ENCODE measurements at places on chromosomes 7 and 10.

GRCh38 chr10:78520737-78521430 lies 487.2 kb downstream of the RPS24 start:
- DNase-seq: peak; percentile 26

GRCh38 chr10:126568809-126569385 lies 101.6 kb downstream of the C10orf90 start:
- DNase-seq: no peak

- no peak for DNase-seq
Measured at GRCh38 chr10:126754966-126755365, 84.5 kb upstream of the C10orf90 start.

GRCh38 chr7:85521108-85521694 lies 334.3 kb upstream of the SEMA3D start:
- DNase-seq: no peak

GRCh38 chr7:52639126-52639525 lies 396.3 kb upstream of the POM121L12 start:
- no peak for DNase-seq

- no peak for DNase-seq
Measured at GRCh38 chr7:27723085-27723484, 16.9 kb upstream of the TAX1BP1 start.

DNA sequence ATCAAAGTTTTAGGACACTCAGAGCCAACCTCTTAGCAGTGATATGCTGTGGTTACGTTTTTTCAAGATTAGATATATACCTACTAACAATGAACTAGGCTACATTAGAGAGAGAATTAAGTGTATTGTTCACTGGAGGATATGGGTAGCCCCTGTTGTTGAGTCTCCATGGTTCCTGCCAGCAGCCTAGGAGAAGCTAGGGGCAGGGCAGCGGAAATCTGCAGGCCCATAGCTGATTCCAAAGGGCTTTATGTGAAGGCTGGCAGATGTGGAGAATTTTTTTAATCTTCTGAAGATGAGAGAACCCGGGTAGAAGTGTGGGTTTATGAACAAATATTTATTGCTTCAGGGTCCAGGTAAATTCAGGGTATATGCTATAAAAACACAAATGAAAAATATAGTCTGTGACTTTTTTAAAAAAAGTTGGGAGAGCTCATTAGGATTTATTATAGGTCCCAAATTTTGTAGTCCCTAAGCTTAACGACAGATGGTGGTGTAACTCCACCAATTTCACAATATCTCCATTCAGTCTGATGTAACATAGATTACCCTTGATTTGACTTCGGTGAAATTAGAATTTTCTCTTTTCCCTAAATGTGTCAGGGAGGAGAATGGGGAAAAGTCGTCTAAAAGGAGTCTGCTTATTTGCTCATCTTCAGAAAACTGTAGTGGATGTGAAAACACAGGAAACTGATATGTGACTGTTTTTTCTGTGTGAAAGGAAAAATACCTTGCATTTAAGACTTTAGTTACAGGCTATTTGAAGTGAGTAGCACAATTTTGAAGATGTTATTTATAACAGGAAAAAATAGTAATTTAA lies 163.0 kb upstream of the PPP1R3A start:
- DNase-seq: no peak

- no peak for DNase-seq
Measured at GRCh38 chr10:128877936-128878335, 589.1 kb upstream of the MGMT start.

DNA sequence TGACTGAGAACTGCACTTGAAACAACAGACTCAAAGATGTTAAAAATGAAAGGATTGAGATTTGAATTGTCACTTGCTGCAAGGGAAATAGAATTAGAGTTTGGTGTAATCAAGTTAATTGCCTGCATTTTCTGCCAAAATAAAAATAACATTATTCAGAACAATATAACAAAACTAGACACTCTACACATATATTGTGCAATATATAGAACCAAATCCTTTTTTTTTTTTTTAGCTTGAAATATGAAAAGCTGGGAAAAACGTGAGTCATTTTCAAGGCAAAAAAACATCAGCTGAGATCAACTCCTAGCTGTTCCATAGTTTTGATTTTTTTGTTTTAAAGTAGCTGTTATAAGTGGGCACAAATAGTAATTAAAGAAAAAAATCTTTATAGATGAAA lies 561.5 kb downstream of the DNAJB9 start:
- DNase-seq: no peak

DNA sequence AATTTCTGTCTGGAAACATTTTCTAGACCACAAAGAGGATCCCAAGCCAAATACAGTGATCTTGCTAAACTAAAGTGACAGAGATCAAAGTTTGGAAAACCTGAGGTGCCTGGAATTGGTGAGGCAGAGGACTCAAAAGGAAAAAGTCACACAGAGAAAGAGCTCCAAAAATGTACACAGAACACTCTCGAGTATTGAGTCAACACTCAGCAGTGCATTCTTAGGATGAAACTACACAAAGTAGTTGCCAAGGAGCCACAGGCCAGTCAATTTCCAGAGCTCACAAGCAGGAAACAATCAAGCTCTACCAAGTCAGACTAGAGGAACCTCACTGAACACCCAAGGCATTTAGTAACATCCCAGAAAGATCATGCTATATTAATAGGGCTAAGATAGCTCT lies 61.3 kb downstream of the MICU1 start:
- DNase-seq: no peak

GRCh38 chr10:12720217-12720981 lies 281.1 kb downstream of the CCDC3 start:
- no peak for DNase-seq

DNA sequence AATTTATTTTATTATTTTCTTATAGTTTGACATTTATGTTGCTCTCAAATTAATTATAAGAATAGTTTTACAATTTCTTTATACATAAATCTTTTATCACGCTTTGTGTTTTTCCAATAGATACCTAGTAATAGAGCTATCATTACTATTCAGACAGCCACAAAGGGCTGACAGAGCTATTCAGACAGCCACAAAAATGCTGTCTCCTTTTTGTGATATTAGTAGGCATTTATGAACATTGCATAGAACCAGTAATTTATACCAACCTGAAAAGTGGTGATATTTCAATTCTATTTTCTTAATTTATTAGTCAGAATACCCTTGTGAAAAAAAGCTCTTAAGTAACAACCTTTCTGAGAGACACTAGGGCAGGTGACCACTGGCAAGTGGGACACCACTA lies 34.2 kb upstream of the IGFBP3 start:
- DNase-seq: no peak

GRCh38 chr7:37352974-37353948 lies 95.4 kb downstream of the ELMO1 start:
- DNase-seq: peak; percentile 42

- DNase-seq: no peak
Measured at GRCh38 chr10:129767751-129768150, 196.3 kb downstream of the EBF3 start.

DNA sequence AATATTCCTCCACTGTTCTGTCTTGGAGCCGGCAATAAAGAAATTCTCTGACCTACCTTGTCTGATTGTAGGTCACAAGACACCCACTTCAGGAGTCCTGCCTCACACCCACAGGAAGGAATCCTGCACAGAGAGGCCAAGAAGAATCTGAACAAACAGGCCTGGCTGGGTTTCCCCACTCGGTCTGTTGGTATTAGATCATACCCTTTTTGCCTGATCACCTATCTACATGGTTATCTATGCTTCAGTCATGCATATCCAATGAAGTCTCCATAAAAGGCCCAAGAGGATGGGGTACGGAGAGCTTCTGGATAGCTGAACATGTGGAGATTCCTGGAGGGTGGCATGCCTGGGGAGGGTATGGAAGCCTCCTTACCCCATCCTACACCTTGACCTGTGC lies 12.3 kb downstream of the OGDH start:
- no peak for DNase-seq

GRCh38 chr7:92691578-92691977 lies 101.4 kb upstream of the FAM133B start:
- DNase-seq: no peak

- DNase-seq: no peak
Measured at GRCh38 chr7:69657985-69658384, 59.7 kb downstream of the AUTS2 start.

DNA sequence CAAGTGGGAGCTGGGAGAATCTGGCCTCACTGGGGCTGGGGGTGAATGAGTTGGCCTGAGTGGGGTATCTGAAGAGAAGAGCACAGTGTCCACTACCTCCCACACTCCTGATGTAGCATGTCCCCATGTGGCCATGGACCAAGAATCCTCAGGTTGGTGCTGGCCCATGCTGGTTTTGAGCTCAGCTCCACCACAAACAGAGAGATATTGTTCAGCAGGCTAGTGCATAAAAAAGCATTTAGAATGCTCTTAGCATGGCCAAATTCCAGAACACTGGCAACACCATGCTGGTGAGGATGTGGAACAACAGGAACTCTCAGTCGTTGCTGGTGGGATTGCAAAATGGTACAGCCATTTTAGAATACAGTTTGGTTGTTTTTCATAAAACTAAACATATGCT lies 61.4 kb downstream of the FRMPD2 start:
- no peak for DNase-seq

GRCh38 chr7:107632492-107632865 lies 28.1 kb upstream of the SLC26A4 start:
- no peak for DNase-seq

DNA sequence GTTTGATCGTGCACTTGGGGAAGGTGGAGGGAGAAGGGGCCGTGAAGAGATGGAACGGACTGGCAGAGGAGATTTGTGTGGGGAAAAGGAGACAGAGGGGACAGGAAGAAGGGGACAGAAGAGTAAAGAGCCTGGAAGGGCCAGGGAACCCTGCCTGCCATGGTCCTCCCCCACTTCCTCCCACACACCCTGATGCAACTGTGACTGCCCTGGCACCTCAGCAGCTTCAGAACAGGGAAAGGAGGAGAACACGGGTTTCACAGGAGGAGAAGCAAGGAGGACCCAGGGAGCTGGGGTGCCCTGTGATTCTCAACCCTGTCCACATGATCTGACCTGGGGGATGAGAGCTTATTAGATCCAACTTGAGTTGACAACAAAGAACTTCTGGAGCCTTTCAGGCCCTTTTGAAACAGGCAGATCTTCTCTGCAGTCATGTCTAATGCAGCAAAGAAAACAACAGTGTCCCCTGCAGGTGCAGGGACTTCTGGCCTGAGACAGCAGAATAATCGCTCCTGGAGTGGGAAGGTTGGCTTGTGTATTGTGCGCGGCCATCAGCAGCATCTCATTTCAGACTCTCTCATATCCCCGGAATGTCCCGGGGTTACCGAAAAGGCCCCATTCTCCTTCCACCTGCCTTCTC lies 421.6 kb downstream of the PAXIP1 start:
- no peak for DNase-seq

GRCh38 chr10:24350070-24350921 lies 141.4 kb downstream of the KIAA1217 start:
- no peak for DNase-seq

DNA sequence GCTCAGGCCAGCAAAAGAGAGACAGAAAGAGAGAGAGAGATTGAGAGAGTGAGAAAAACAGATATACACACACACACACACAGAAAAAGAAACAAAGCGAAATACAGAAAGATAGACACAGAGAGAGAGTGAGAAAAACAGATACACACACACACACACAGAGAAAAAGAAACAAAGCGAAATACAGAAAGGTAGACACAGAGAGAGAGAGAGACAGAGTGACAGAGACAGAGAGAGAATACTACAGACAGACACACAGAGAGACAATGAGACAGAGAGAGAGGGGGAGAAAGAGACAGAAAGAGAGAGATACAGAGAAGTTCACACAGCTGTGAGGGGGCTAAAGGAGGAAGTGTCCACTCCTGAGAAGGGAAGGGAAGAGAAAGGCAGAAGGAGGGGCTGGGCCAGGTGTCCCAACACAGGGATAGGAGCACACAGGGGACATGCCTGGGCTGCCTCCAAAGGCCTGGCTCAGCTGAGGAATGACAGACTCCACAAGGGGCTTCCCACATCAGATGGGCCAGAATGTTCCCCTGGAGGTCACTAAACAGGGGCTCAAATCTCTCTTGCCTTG lies 4.3 kb downstream of the GCK start:
- no peak for DNase-seq

DNA sequence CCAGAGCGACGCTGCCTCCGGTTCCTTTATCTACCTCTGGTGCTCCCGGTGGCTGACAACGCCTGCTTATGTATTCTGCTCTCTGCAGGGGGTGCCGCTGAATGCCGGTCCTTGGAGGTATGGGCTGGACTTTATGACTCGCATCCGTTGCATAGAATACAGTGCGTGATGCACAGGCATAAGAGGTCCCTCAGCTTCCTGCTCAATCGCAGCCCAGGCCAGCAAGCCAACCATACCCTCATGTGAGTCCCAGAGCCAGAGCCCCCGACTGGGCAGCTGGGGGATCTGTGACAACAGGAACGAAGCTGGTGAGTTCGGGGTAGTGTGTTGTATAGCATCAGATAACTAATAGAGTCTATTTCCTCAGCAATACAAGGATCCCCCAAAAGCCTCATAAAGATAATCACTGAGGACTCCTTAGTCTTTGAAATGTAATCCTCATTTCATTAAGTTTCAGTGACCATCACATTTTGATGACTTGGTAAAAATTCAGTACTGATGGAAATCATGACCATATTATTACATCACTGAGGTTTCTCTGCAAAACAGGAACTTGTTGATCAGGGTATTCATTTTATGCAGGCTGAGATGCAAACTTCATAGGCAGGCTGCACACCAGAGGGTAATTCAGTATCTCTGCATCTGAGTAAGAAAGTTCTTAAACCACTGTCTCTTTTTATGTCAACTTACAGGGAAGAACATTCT lies 607.8 kb downstream of the PTPRN2 start:
- no peak for DNase-seq

- DNase-seq: no peak
Measured at GRCh38 chr10:69496352-69497230, 45.3 kb downstream of the TSPAN15 start.

DNA sequence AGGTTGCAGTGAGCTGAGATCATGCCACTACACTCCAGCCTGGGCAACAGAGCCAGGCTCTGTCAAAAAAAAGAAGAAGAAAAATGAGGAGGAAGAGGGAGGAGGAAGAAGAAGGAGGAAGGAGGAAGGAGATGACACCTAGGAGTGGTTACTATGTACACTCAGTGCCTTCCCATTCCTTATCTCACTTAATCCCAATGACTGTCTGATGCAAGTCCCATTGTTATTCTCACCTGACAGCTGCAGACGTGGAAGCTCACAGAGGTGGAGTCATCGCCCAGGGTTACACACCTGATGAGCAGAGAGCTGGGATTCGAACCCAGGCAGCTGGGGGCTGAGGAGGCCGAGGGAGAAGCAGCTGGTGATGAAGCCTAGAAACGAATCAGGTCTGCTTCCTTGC lies 258.8 kb downstream of the SNX10 start:
- no peak for DNase-seq

DNA sequence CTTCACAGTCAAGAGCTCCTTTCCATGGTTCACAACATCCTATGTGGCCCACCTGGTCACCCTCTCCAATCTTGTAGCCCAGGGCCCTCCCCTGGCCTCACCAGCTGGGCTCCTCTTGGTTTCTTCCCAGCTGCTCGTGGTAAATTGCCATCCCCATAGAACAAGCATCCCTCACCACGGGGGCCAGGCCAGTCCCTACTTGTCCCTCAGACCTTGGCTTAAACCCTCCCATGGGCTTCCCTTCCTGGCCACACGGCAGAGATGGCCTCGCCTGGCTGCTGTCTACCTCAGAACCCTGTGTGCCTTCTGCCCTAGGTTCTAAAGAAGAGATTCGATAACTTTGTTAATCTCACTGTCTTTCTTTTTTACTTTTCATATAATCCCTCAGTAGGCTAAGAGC lies 153.3 kb upstream of the TCERG1L start:
- no peak for DNase-seq

Data from WTC11 (cell line).